ENCODE measurements at places on chromosomes 5 and 9. TPM values are rescaled to one million over a fixed set of nuclear protein-coding genes. Genes with fewer than 3 reads are reported as not detected.

Gene TSSK1B
- not detected for total RNA-seq

Gene INSL6
- not detected for total RNA-seq

GRCh38 chr5:61290791-61291210 lies 41.3 kb upstream of the ZSWIM6 start:
- no peak for DNase-seq

DNA sequence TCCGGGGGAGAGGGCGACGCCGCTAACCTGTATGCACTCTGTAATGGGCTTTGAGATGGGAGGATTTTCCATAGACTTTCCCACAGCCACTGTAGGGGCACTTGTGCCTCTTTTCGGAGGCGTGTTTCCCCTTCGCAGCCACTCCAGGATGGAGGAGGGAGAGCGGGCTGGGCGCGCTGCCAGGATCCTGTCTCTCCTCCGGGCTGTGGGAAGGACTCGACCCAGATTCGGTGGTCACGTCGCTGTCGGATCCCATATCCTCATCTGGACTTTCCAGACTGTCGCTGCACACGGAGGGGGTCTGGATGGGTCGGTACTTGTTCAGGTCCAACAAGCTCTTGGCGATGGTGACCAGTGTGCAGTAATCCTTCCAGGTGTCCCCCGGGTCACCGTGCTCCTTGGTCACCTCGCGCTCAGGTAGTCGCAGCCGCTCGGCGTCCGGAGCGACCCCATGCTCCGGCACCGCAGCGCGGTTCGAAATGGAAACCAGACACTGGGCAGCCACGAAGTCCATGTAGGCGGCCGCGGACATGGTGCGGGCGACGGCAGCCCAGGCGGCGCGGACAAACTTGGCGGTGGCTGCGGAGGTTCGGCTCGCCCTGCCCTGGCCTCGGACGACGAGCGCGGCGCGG lies 1.5 kb downstream of the KLF9 start:
- peak; percentile 88 for DNase-seq

Gene GALNT12
- total RNA-seq: 9.5 TPM
